ENCODE measurements at places on chromosomes 5 and 9.

GRCh38 chr9:130943777-130944176 lies 4.7 kb upstream of the FIBCD1 start:
- no peak for DNase-seq

DNA sequence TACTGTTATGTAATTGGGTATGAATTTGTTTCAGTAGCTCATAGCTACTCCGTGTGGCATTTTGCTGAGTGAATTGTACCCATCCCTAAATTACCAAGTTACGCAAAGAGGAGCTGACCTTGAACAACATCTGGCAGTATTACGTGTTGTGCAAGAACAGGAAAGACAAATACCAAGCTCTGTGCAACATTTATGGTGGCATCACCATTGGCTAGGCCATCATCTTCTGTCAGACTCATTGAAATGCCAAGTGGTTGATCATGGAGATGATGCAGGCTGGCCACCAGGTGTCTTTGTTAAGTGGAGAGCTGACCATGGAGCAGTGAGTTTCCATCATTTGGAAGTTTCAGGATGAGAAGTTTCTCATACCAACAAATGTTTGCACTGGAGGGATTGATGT lies 15.0 kb downstream of the ZSWIM6 start:
- DNase-seq, result no peak

GRCh38 chr9:83060556-83060955 lies 2.4 kb downstream of the RASEF start:
- no peak for DNase-seq

- no peak for DNase-seq
Observed at GRCh38 chr5:95530416-95530815, 24.4 kb downstream of the SKIC3 start.

- no peak for DNase-seq
Observed at GRCh38 chr5:157574456-157575380, 857 bp downstream of the ADAM19 start.

DNA sequence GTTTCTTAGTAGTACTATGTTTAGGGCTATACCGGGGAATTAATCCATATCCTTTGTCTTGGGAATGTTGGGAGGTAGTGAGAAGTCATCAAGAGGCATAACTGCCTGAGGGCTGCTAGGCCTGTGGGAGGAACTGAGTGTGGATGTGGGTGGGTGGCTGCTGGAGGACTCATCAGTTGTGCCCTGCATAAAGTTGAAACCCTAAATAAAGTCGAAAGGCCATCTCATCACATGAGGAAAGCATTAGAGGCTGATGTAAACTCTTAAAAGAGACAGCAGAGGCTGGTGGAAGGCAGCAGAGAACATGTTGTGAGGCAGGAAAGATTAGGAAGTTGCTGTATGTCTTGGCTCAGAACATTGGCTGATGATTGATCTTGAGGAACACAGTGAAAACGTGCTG lies 143.8 kb downstream of the MAST4 start:
- DNase-seq, result no peak

DNA sequence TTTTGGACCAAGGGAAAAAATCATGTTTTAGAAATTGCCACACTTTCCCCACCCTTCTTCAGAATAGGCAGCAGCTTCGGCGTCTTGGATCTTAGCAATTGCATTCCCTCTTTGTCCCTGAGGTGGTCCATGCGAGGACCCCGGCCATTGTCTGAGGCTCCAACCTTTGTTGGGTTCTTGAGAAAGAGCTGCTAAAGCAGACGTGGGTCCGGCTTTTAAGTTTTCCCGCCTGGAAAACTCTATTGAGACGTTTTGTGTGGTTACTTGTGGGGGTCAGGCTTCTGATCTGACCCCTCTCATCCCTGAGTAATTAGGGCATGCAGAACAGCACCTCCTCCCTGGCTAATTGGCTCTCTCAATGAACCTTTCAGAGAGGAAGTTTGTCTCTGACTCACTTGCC lies 509.6 kb upstream of the TNC start:
- no peak for DNase-seq

- DNase-seq, result no peak
Observed at GRCh38 chr5:97183930-97184213, 825 bp upstream of the RIOK2 start.

DNA sequence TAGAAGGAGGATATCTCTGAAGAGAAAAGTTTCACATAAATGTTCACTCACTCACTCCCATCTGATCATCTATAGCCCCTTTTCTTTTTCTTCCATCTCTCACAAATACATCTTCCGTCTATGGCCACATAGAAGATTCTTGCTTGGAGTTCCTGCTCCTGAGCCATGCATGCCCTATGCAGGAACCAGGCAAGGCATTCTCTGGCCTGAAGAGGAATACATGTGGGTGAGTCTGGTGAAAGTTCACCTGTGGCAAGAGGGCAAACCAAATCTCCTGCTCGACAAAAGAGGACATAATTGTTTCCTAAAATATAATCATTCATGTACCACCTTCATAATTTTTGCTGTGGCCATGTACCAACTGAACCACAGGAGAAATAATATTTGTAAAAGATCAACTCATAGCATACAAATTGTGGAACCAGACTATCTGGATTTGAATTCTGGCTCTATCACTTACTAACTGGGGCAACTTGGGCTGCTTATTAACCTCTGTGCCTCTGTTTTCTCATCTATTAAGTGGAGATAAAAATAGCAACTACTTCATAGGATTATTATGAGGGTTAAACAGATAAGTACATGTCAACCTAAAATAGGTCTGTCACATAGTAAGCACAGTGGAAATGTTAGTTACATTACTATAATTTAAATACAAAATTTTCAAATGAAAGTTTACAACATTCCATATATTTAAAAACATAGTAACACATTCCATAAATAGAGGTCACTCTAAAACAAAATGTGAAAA lies 121.2 kb upstream of the NFIB start:
- DNase-seq, result no peak

DNA sequence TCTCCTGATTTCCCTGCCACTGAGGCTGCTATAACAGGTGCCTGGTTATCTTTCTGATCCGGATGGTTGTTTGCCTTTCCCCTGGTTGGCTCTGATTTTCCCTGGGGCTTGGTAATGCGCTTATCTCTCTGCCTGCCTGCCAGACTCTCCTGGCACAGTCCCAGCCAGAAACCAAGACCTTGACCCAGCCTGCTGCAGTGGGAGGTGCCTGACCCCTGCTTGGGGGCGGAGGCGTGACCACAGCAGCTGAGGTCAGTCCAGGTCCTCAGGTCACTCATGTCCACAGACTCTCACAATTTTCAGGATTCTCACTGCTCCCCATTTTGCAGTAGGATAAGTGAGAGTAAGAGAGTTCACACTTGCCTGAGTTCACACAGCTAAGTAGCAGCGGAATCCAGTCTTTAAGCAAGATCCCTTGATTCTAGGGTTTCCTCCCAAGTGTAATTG lies 24.4 kb upstream of the SYNPO start:
- DNase-seq, result no peak

GRCh38 chr5:18702821-18703220 lies 1068.6 kb downstream of the TAF11L14 start:
- no peak for DNase-seq

GRCh38 chr5:93099902-93100347 lies 481.1 kb downstream of the NR2F1-AS1 start:
- DNase-seq, result no peak

GRCh38 chr9:124188331-124189110 lies 69.2 kb upstream of the NEK6 start:
- no peak for DNase-seq

- DNase-seq, result no peak
Observed at GRCh38 chr5:139383275-139383992, at the start of gene SLC23A1. SLC23A1 (minus strand) TSS chr5:139383297; CDS start chr5:139383253, 44 bp downstream.

DNA sequence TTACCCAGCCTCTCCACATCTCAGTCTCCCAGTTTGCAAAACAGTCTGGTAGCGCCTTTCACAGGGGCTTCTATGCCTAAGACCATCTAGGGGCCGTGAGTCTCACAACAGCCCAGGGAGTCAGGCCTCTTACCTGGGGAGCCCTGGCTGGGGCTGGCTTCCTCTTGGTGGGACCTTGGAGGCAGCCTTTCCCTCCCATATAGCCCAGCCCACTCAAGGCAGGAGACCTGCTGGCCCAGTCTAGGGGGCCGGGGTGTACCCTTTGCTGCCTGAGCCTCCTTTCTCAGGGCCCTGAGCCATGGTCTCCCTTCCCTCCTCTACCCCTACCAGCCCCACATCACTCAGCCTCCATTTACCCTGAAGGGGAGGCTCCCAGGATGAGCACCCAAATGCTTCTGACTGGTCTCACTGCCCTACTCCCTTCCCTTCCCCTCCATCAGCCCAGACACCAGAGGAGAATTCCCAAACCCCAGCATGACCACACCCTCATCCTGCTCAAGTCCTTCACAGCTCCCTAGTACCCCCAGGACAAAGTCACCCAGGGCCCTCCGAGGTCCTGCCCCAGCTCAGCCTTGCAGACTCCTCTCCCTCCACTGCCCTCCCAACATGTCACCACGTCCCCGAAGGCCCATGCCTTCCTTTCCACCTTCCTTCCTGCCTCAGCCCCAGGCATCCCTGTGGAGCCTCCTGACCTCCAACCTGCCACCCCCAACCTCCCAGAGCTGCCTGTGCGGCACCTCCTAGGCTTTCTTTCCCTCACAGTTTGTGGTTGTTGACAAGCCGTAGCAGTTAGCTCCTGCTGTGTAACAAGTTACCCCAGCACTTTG lies 55.3 kb downstream of the BARX1 start:
- DNase-seq, result no peak

DNA sequence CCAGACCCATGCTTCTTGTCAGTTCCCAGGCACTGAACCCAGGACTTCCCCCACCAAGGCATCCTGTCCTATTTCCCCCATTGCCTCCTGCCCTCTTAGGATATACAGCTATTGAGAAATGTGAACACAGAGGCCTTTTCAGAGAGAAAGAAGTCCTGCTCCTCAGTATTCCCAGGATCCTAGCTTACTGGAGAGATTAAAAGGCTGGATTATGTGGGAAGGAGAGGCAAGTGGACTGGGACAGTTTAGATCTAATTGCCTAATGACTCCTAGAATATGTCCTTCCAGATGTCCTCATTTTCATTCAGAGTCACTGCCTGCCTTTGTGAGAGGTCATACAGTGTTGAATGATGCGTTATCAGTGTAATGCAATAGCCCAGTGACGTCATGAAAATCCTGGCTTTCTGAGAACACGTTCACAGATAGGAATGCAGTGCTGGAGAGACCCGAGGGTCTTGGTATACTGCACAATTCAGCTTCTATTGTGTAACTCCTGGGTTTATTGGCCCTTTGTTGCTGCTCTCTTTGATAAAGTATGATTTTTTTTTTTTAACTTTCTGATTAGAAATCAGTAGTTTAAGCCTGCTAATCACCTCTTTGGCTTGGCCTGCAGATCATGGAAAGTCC lies 26.2 kb downstream of the WWC1 start:
- DNase-seq, result no peak

DNA sequence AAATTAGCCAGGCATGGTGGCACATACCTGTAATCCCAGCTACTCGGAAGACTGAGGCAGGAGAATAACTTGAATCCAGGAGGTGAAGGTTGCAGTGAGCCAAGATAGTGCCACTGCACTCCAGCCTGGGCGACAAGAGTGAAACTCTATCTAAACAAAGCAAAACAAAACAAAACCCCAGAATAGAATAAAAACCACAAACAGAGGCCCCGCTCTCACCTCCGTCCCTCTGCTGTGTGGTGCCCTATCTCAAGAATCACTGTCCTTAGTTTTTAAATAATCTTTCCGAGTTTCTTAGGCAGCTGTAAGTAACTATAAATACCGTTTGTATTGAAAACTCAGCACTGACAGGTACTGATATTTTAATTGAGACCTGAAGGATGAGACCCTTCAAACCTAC lies 42.7 kb upstream of the IER5L start:
- no peak for DNase-seq

DNA sequence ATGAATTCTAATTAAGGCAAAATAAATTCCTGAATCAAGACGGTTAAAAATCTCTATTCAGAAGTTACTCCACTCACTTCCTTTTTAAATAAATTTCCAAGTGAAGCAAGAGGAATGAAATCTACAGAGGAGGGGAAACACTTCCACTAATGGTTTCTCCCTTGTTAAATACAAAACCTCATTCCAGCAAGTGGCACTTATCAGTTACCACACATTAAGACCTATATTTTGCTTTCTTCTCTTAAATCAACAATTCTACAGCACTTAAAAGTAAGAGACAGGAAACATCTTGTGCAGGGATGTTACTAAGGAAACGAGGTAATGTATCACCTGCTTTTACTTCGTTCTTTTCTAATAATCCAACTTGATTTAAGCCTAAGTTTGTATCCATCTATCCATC lies 172.6 kb downstream of the RAPGEF6 start:
- DNase-seq, result no peak

DNA sequence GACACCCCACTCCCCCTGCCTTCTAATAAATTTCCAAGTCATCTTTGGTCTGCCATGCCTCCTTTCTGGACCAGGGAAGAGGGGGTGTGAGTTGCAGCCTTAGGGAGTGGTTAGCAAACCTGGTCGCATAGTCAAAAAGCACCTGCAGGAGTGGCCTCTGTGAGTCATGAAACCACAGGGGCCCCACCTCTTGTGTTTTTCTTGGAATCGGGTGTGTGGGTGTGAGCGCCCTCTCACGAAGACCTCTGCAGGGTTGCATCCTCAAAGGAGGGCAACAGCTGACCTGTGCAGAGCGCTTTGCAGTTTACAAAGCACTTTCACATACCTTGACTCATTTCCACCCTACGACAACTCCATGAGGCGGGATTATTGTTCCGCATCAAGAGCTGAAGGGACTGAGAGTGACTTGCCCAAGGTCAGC lies 36.8 kb upstream of the TEX48 start:
- peak; percentile 46 for DNase-seq

DNA sequence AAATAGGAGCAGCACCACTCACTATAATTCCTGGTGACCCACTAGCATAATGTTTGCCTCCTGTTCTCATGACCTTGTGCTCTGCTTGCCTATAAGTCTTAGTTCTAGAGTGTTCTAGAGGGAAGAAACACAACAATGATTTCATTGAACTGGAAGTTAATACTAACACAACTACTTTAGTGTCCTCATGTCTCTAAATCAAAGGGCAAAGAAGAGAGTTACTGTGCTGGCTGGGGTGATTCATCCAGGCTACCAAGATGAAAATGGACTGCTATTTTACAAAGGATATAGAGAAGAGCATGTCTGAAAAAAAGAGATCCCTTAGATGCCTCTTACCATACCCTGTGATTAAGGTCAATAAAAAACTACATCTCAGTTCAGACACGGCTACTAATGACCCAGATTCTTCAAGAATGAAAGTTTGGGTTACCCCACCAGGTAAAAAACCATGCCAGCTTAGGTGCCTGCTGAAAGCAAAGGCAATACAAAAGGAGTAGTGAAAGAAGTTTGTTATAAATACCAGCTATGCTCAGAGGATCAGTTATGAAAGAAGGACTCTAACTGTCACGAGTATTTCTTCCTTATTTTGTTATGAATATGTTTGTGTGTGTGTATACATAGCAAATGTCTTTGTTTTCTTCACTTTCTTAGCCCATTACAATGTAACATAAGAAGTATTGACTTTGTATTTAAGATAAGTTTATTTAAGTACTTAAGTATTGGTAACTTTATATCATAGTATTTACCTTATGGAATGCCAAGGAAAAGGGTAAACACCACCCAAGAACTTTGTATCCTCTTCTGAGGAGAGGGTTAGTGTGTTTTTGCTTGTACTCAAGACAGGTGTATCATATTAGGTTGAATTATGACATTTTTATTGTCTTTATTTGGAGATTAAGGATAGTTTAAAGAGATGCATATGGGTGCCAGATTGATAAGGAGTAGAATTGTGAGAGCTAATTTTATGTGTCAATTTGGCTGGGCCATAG lies 314.1 kb upstream of the PTGER4 start:
- no peak for DNase-seq
